ENCODE measurements at places on chromosomes 13 and 19.

GRCh38 chr13:101869553-101869952, 417.1 kb downstream of the ITGBL1 start:
- no peaks in the 10 kb centered on the region for H3K36me3 ChIP-seq
- DNase-seq: no peak
- no peaks in the 10 kb centered on the region for H3K4me1 ChIP-seq

DNA sequence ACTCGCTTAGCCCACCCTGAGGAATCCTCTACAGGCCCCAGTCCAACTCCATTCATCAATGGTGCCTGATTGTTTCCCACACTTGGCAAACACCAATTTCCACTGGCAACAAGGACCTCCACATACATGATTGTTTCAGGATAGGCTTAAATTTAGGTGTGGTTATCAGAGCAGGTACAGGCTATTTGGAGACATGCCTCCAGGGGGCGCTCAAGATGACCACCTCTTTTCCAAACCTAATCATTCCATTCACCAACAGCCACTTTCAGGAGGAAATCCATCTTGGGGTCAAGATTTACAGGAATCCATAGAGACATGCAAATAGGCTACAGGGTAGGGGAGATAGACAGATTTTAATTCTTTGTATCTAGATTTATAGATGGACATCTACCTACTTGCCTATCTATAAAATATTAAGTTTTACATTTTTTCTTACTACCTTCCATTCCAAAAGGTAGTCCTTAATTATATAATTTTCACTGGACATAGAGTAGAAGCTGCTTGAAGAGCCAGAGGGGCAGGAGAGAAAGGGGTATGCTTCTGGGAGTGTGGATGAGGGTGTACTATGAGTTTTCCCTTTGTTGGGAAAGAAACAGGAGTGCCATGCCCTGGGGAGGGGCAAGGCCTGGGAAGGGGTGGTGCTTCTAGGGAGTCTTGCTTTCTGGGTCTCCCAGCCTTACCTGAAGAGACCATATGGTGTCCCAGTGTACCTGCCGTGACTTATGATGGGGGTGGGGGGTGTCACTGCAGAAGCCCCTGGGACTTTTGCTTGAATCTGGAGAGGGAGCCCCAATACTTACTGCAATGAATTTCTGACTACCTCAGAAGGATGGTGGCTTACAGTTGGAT, 14.1 kb upstream of the PCDH8 start:
- no peaks in the 10 kb centered on the region for H3K36me3 ChIP-seq
- no peak overlapping the region for H3K27ac ChIP-seq
- H3K4me1 ChIP-seq: no peaks in the 10 kb centered on the region
- DNase-seq: no peak
- H3K4me3 ChIP-seq: no peak overlapping the region

DNA sequence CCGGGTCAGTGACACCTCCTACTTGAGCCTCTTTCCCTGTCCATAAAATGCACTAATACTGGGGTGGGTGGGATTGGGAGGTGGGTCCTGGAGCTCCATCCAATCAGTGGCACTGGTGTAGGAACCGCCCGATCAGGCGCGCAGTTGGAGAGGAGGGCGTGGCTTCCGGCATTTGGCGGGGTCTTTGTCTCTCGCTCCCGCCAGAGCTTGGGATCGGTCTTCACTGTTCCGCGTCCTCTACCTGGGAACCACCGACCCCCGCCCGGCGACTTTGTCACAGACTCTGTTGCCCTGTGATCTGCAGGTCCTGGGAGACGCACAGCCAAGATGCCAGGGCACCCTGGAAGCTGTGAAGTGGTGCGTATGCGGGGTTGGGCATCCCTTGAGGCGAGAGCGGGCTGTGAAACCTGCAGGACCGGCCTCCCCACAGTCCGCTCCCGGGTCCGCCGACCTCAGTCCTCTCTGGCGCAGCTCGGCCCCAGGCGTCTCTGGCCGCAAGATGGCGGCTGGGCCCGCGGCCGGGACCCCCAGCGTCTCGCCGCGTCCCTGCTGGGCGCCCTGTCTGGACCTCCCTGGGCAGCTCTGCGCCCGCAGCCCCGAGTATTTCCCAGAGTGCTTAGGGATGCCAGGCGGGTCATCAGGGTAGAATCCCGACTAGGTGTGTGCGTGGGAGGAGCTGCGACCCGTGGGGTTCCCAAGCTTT, 41.6 kb upstream of the ZNF730 start:
- no peak overlapping the region for H3K27ac ChIP-seq
- DNase-seq: no peak
- H3K36me3 ChIP-seq: no peaks in the 10 kb centered on the region
- peak overlapping the region; percentile 94 for H3K4me3 ChIP-seq
- H3K27me3 ChIP-seq: no peaks in the 10 kb centered on the region

DNA sequence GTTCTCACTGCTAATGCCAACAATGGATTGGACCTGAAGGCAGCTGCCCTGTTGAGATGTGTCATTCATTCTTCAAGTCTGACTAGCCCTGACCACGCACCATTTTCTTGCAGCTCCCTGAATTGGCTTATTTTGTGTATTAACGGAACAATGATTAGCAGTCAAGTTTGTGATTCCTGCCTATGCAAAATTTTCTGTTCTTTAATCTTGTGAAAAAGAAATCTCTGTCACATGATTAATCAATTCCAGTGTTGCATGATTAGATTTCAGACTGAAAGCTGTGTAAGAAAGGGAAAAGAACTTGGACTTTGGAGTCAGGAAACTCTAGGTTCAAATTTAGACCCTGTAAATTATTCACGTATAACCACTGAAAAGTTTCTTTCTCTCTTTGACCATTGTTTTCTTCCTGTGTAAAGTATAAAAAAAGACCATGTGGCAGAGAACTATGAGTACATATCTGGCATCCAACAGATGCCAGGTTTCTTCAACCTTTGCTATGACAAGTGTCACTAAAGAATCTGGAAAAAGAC, 64.5 kb upstream of the SLC10A2 start:
- no peak for DNase-seq
- no peaks in the 10 kb centered on the region for H3K27me3 ChIP-seq
- no peaks in the 10 kb centered on the region for H3K4me1 ChIP-seq
- no peak overlapping the region for H3K4me3 ChIP-seq
- no peaks in the 10 kb centered on the region for H3K36me3 ChIP-seq
- no peak overlapping the region for H3K27ac ChIP-seq

- H3K36me3 ChIP-seq: no peaks in the 10 kb centered on the region
- peaks cover 15% of the 10 kb centered on the region for H3K4me1 ChIP-seq
- no peak overlapping the region for H3K27ac ChIP-seq
- no peak overlapping the region for H3K4me3 ChIP-seq
- DNase-seq: no peak
These were observed 199.3 kb upstream of the UBL3 start for GRCh38 chr13:30049692-30050091.

GRCh38 chr19:45767410-45767880, 1.6 kb downstream of the SIX5 start:
- peaks cover 35% of the 10 kb centered on the region for H3K4me1 ChIP-seq
- H3K36me3 ChIP-seq: no peaks in the 10 kb centered on the region
- no peak overlapping the region for H3K27ac ChIP-seq
- no peak overlapping the region for H3K4me3 ChIP-seq
